Renal pelvis (tissue), 12 donors: ENCODE measurements at places on chromosomes 13 and 19. TPM values are rescaled to one million over a fixed set of nuclear protein-coding genes. Genes with fewer than 3 reads are reported as not detected.

The KMT5C gene
- 21.5 TPM for polyA plus RNA-seq

- DNase-seq, result peak; percentile 39
Observed at GRCh38 chr13:44243198-44243857, 130.3 kb upstream of the SERP2 start.

- DNase-seq, result no peak
Observed at GRCh38 chr19:45789035-45789786, 3.4 kb downstream of the DMWD start.

GRCh38 chr19:33779849-33780248, 16.8 kb upstream of the KCTD15 start:
- no peak for DNase-seq

- DNase-seq, result no peak
Observed at GRCh38 chr13:109910194-109910593, 123.8 kb upstream of the IRS2 start.

- no peak for DNase-seq
Observed at GRCh38 chr13:57925250-57925649, 293.7 kb downstream of the PCDH17 start.

GRCh38 chr13:46109451-46109850, 4.6 kb upstream of the CPB2 start:
- DNase-seq, result no peak

- DNase-seq, result peak; percentile 61
Observed at GRCh38 chr13:26184791-26185250, 37.3 kb downstream of the RNF6 start.
